ENCODE measurements at places on chromosomes 1 and 21.

GRCh38 chr1:245389873-245390272 is 235.1 kb downstream of the KIF26B start:
- DNase-seq: no peak

DNA sequence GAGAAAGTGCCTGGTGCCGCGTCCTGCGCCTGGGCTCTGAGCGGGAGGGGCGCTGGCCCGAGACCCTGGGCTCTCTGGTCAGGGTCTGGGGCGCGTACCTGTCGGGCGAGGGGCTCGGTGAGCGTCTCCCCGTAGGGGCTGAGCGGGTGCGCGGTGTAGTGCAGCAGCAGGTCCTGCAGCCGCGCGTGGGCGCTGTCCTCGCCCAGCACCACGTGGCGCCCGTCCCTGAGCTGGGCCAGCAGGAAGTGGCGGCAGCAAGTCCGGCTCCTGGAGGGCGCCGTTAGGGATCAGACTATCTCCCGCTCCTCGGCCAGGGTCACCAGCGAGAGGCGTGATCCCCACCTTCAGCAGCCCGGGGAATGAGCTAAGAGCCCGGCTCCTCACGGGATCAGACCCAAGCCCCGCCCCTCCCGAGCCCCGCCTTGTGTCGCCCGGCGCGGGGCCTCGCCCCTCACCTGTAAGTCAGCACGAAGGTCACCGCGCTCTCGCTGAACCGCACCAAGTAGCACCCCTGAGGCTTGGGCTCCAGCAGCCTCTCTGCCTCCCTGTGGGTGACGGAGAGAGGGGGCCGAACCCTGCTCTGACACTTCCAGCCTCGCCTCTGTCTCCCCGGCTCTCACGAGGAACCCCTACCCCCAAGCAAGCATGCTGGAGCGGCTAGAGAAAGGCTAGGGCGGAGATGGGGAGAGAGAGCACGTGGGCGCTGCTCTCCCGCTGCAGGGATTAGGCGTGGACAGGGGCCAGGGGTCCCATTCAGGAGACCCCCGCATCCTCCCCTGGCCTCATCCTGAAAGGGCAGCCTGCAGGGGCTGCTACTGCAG is 2.7 kb downstream of the SH2D2A start:
- peak; percentile 79 for DNase-seq

DNA sequence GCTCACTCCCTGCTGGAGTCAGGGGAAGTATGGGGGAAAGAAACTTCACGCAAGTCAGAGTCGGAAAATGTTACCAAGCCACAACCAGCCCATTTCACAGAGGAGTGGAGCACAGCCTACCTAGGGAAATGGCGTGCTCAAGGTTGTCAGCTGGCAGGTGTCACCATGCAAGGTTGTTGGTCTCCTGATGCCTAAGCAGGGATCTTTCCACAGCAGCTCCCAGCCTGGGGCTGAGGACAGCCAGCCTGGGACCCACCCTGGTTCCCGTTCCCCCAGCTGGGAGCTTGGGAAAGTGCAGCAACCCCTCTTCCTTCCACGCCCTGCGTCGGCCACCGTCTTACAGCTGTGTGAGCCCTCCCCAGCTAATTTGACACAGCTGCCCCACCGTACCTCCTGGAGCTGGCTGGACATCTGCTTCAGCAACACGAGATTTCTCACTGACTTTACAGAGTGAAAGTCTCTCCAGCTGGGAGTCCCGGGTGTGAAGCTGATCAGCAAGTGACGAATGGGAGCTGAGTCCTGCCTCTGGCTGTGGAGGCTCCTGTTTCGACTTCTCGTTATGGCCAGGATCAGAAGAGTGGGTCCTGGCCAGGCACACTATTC is 224.6 kb upstream of the RAB4A start:
- no peak for DNase-seq

DNA sequence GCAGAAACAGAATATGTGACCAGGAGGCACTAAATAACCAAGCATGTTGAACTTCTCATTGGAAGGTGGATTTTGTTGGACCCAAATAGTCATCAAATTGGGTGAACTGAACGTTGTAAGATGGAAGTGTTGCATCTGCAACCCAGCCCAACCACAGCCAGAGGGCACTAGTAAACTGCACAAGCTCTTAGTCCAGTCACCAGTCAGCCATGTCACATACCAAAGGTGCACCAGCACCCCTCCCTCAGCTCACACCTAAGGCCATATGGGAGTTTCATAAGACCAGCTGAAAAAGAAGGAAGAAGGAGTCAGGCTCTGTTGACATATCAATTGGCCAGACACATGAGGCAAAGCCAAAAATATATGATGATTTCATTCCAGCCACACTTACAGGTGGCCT is 481.7 kb upstream of the NR5A2 start:
- peak; percentile 2 for DNase-seq

DNA sequence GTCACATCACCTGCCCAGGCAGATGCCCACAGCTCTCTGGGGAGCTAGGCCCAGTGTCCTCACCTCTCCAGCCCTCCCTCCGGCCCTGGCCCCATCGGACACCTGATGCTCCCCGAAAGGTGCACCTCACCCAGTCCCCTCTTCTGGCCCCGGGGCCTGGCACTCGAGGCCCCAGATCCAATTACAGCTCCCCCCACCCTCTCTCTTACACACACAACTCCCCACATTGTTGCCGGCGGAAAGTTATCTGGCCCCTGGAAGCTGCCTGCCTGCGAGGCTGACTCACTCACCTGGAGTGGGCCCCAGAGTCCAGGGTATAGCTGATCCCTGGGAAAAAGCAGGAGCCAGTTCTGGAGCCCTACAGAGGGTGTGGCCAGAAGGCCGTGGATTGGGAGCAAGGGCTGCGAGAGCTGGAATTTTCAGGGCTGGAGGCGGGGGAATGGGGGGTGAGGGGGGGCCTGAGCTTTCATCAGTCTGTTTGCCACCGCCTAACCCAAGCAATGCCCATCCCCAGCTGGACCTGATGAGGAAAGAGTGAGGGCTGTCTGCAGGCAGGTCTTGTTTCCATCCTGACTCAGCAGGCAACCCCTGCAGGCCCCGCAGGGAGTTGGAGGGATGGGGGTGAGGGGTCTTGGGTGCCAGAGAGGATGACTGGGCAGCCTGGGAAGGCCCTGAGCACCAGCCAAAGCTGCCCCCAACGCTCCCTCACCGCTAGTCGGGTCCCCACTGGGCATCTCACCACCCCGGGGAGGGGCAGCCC is 948 bp downstream of the FBXO2 start:
- DNase-seq: no peak

GRCh38 chr1:103492003-103492625 is 33.4 kb upstream of the RNPC3 start:
- no peak for DNase-seq

DNA sequence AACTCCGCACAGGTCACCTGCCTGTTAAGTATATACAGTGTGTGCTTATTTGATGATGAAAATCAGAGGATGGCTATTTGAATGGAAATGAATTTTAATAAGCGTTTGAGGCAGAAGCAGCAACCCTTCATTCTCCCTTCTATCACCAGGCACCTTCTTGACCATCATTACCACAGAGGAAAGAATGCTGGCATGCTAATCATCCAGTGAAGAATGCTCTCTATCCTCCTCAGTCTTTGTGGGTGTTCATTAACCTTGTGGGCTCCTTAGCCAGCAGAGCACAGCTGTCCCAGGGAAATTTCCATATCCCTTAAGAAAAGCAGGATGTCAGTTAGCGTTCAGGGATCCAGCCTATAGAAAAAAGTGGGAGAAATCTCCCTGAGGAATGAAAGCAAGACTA is 428.0 kb upstream of the CAMK1G start:
- DNase-seq: no peak

- no peak for DNase-seq
Observed at GRCh38 chr1:183075861-183076260, 52.6 kb downstream of the LAMC1 start.
